Upper lobe of right lung (tissue), 1 donor: ENCODE measurements at places on chromosomes 4 and X. TPM values are rescaled to one million over a fixed set of nuclear protein-coding genes. Genes with fewer than 3 reads are reported as not detected.

The GBA3 gene
- total RNA-seq = 0.26 TPM

The SGCB gene
- 37.1 TPM for total RNA-seq

The LINC00632 gene
- 221 TPM for total RNA-seq

The SAT1 gene
- 784 TPM for total RNA-seq

The GCNA gene
- 3.4 TPM for total RNA-seq

The DCAF8L1 gene
- total RNA-seq = not detected

The EIF1AX gene
- total RNA-seq = 59.4 TPM

The GIMD1 gene
- total RNA-seq = not detected

The ASB9 gene
- total RNA-seq = 4.4 TPM

The MAOB gene
- 38.9 TPM for total RNA-seq

The PGAM4 gene
- total RNA-seq = not detected

DNA sequence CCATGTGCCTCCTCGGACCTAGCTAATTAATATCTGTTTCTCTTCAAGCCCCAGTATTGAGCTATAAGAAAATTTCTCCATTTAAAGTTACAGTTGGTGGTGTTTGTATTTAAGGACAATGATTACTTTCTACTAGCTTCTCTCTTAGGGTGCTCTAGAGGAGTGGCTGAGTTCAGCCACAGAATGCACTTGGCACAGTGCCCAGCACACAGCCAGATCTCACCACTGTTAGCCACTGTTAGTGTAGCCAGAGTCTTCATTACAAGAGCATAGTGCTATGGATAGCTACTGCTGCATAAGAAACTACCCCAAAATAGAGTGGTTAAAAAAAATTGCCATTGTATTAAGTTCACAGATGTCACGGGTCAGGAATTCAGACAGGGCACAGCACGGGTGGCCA is 421.3 kb downstream of the BCOR start:
- H3K36me3 ChIP-seq = no peaks in the 10 kb centered on the region
- H3K27me3 ChIP-seq = no peaks in the 10 kb centered on the region
- H3K27ac ChIP-seq = no peak overlapping the region
- no peak overlapping the region for H3K4me3 ChIP-seq
- H3K4me1 ChIP-seq = no peaks in the 10 kb centered on the region

- DNase-seq = no peak
- H3K4me3 ChIP-seq = no peak overlapping the region
- H3K27me3 ChIP-seq = no peaks in the 10 kb centered on the region
Measured at GRCh38 chr4:36385951-36386571, 104.6 kb downstream of the DTHD1 start.

GRCh38 chr4:40837094-40837870 is 87.5 kb downstream of the NSUN7 start:
- H3K27me3 ChIP-seq = no peaks in the 10 kb centered on the region
- peaks cover 6% of the 10 kb centered on the region for H3K36me3 ChIP-seq
- H3K4me3 ChIP-seq = no peak overlapping the region
- no peak overlapping the region for H3K27ac ChIP-seq
- H3K4me1 ChIP-seq = no peaks in the 10 kb centered on the region
- DNase-seq = no peak

- H3K4me1 ChIP-seq = peaks cover 9% of the 10 kb centered on the region
- no peak overlapping the region for H3K27ac ChIP-seq
- no peaks in the 10 kb centered on the region for H3K27me3 ChIP-seq
- no peaks in the 10 kb centered on the region for H3K36me3 ChIP-seq
- no peak overlapping the region for H3K4me3 ChIP-seq
- DNase-seq = no peak
Measured at GRCh38 chr4:139873111-139873860, 207.7 kb downstream of the MGST2 start.

GRCh38 chrX:153620576-153620975 is 21.6 kb upstream of the CCNQ start:
- H3K27ac ChIP-seq = no peak overlapping the region
- no peaks in the 10 kb centered on the region for H3K4me1 ChIP-seq
- no peak for DNase-seq

GRCh38 chrX:31608638-31609037 is 536.8 kb upstream of the FTHL17 start:
- H3K27me3 ChIP-seq = no peaks in the 10 kb centered on the region
- H3K27ac ChIP-seq = no peak overlapping the region
- H3K36me3 ChIP-seq = no peaks in the 10 kb centered on the region
- H3K4me3 ChIP-seq = no peak overlapping the region

- no peak overlapping the region for H3K4me3 ChIP-seq
- no peak overlapping the region for H3K27ac ChIP-seq
- H3K4me1 ChIP-seq = no peaks in the 10 kb centered on the region
- DNase-seq = no peak
- no peaks in the 10 kb centered on the region for H3K36me3 ChIP-seq
- H3K27me3 ChIP-seq = no peaks in the 10 kb centered on the region
Measured at GRCh38 chr4:75552452-75552851, 3.4 kb upstream of the ODAPH start.

- H3K36me3 ChIP-seq = no peaks in the 10 kb centered on the region
- H3K4me1 ChIP-seq = no peaks in the 10 kb centered on the region
- no peak overlapping the region for H3K4me3 ChIP-seq
- H3K27ac ChIP-seq = no peak overlapping the region
Measured at GRCh38 chrX:34197946-34198345, 65.8 kb upstream of the FAM47A start.

- DNase-seq = no peak
- H3K36me3 ChIP-seq = no peaks in the 10 kb centered on the region
- no peaks in the 10 kb centered on the region for H3K4me1 ChIP-seq
- H3K27ac ChIP-seq = no peak overlapping the region
- H3K4me3 ChIP-seq = no peak overlapping the region
- no peaks in the 10 kb centered on the region for H3K27me3 ChIP-seq
Measured at GRCh38 chr4:159290321-159291030, 187.6 kb downstream of the RAPGEF2 start.

- peaks cover 2% of the 10 kb centered on the region for H3K27me3 ChIP-seq
- H3K4me3 ChIP-seq = no peak overlapping the region
- no peaks in the 10 kb centered on the region for H3K4me1 ChIP-seq
- no peak for DNase-seq
Measured at GRCh38 chrX:153515435-153515834, 2.0 kb upstream of the ATP2B3 start.

GRCh38 chr4:137707102-137707620 is 174.9 kb upstream of the PCDH18 start:
- no peaks in the 10 kb centered on the region for H3K36me3 ChIP-seq
- H3K27ac ChIP-seq = no peak overlapping the region
- no peak for DNase-seq
- H3K4me1 ChIP-seq = peaks cover 7% of the 10 kb centered on the region
- H3K4me3 ChIP-seq = no peak overlapping the region

GRCh38 chr4:16025268-16025667 is 58.6 kb downstream of the PROM1 start:
- no peaks in the 10 kb centered on the region for H3K27me3 ChIP-seq
- H3K4me3 ChIP-seq = no peak overlapping the region
- no peaks in the 10 kb centered on the region for H3K4me1 ChIP-seq
- DNase-seq = no peak
- no peak overlapping the region for H3K27ac ChIP-seq

GRCh38 chrX:140815868-140816267 is 106.3 kb downstream of the LINC00632 start:
- no peak overlapping the region for H3K4me3 ChIP-seq
- no peaks in the 10 kb centered on the region for H3K36me3 ChIP-seq
- H3K4me1 ChIP-seq = no peaks in the 10 kb centered on the region
- DNase-seq = no peak

GRCh38 chr4:48299560-48299959 is 29.9 kb upstream of the TEC start:
- no peak overlapping the region for H3K27ac ChIP-seq
- no peak overlapping the region for H3K4me3 ChIP-seq
- H3K4me1 ChIP-seq = no peaks in the 10 kb centered on the region
- DNase-seq = no peak
- no peaks in the 10 kb centered on the region for H3K36me3 ChIP-seq
- no peaks in the 10 kb centered on the region for H3K27me3 ChIP-seq

GRCh38 chr4:140789759-140790158 is 33.6 kb upstream of the TBC1D9 start:
- no peaks in the 10 kb centered on the region for H3K27me3 ChIP-seq
- H3K36me3 ChIP-seq = no peaks in the 10 kb centered on the region
- peak overlapping the region; percentile 66 for H3K27ac ChIP-seq
- no peak for DNase-seq

GRCh38 chr4:85812776-85813175 is 337.8 kb downstream of the ARHGAP24 start:
- H3K36me3 ChIP-seq = no peaks in the 10 kb centered on the region
- H3K27me3 ChIP-seq = no peaks in the 10 kb centered on the region
- no peak for DNase-seq
- H3K27ac ChIP-seq = no peak overlapping the region

- no peaks in the 10 kb centered on the region for H3K4me1 ChIP-seq
- no peaks in the 10 kb centered on the region for H3K36me3 ChIP-seq
- no peak overlapping the region for H3K4me3 ChIP-seq
Measured at GRCh38 chrX:99142745-99143144, 1267.3 kb downstream of the PCDH19 start.

DNA sequence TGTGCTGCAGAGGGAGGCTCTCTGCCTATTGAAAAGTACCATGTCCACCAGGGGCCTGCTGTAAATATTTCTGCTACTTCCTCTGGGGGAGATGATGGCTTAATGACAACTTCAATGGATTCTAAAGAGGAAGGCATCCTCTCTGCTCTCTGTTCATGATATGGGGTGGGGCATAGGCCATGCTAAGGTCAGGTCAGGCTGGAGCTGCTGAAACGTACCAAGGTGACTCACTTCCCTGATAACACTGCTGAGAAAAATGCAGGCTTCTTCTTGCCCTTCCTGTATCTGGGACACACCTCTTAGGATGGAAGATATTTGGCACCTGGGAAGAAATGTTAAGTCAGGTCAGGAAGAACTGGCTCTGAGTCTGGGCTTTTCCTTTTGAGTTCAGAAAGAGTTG is 31.5 kb downstream of the HS3ST1 start:
- no peaks in the 10 kb centered on the region for H3K27me3 ChIP-seq
- H3K4me1 ChIP-seq = no peaks in the 10 kb centered on the region
- DNase-seq = no peak
- H3K27ac ChIP-seq = no peak overlapping the region
